Activated T-helper 1 cell treated with anti-CD3 and anti-CD28 coated beads, Interleukin-2, amount 50 U/mL, for 16 hours (primary cell): ENCODE measurements at places on chromosomes 16 and 17.

DNA sequence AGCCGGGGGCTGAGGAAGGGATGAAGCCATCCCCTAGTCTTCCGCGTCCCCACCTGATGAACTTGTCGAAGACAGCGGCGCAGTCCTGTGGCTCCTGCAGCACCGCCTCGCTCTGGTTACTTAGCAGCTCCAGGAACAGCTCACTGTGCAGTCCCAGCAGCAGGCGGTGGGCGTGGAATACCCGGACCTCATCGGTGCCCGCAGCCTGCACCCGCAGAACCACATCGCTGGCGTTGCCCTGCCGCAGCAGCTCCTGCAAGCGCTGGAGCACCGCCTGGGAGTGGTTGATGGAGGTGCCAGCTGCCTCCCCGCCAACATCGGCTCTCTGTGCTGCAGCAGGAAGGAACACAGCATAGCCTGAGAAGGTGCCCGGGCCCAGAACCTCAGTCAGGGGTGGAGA is 1.8 kb downstream of the BTBD17 start:
- DNase-seq = no peak

DNA sequence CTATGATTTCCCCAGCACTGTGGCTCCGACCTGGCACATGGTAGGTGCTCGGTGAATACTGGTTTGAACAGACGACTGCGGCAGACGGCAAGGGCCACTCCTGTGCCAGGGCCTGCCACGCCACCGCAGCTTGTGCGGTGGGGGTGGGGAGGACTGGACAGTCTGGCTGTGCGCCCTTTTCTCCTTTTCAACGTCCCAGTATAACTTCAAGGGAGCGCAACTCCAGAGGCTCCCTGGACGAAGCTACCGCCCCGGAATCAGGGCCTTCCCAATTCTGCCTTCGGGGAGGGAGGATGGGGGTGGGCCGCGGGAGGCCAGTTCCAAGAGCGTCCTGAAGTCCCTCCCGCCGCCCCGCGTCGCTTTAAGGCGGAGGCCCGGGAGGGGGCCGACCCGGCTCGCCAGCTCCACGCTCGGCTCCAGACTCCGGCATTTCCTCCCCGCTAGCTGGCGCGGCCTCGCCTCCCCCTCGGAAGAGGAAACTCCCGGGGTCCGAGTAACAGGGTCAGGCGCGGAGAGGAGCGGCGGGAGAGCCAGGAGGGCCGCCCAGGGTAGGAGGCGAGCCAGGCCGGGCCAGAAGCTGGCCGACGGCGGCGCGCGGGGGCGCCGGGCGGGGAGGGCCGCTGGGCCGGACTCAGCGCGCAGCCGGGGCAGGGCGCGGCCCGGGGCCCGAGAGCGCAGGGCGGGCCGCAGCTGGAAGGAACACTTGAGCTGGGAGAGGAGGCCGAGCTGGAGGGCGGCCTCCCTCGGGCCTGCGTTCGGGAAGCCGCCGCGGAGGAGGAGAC is at the start of gene ITPRIPL2:
Gene ITPRIPL2 (plus strand): TSS at position 388 of the 782 bp plus-strand sequence. CDS start 498 bp downstream, outside the sequence.
- no peak for DNase-seq

DNA sequence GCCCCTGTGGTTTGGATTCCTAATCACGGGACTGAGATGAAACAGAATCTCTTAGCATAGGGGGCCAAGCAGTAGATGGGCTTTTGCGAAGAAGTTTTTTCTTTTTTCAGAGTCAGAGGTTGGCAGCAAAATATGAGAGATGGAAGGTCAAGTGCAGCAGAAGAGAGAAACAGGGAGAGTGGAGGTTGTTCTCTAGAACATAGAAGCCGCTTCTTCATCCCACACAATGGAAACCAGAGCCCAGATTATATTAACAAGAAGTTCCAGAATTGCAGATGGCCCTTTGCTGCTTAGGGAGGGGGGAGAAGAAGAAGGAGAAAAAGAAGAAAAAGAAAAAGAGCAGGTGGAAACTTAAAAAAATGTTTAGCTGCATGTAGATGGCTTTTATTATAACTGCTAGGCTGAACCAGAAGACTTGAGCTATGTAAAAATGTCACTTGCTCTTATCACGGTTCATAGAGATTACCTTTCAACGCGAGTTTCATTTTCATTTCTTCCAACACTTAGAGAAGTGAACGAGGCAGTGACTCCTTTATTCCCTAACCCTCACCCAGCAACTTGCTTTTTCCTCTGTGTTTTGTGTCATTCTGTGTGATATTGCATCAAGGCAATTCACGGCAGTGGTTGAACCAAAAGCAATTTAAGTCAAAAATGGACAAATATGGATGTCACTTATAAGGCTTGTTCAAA is 737.5 kb downstream of the WWOX start:
- DNase-seq = no peak

GRCh38 chr17:57859601-57860413 is 10.0 kb upstream of the MRPS23 start:
- DNase-seq = no peak

GRCh38 chr17:74539281-74539820 is 6.6 kb downstream of the CD300C start:
- no peak for DNase-seq

GRCh38 chr16:25066426-25066746 is 45.2 kb upstream of the LCMT1 start:
- no peak for DNase-seq

GRCh38 chr16:69150146-69150865 is 17.9 kb downstream of the UTP4 start:
- no peak for DNase-seq

GRCh38 chr16:55499951-55500529 is 8.8 kb upstream of the LPCAT2 start:
- no peak for DNase-seq

DNA sequence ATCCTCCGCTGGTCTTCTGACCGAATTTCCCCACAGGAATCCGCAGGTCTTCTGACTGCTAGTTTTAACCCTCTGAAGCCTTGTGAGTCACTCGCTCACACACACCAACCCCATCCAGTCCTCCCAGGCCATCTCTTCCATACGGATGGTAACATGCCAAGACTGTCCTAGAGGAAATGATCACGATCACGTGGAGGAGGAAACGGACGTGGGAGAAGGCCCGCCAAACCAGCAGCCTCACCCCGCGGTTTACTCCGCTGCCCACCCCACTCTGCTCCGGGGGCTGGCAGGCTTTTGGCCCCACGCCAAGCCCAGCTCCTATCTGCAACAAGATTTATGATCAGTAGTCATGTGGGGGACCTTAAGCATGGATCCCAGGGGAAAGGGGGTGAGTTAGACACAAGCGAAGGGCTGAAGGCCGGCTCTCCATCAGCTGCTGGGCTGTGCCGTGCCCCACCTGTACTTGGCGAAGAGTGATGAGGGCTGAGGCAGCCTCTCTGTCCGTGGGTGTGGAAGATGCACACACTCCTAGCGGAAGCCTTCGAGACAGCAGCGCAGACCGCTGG is 1.5 kb upstream of the FAAP100 start:
- no peak for DNase-seq

DNA sequence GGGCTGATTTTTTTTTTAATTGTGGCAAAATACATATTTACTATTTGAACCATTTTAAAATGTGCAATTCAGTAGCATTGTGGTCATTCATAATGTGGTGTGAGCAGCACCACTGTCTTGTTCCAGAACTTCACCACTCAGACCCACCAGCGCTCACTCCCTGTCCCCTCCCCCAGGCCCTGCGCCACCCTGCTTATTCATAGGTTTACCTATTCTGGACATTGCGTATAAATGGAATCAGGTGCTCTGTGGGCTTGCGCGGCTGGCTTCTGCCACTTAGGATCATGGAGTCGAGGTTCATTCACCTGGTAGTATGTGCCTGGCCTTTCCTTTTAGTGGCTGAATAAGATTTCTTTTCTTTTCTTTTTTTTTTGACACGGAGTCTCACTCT is 59.4 kb downstream of the NT5M start:
- DNase-seq = no peak

- DNase-seq = no peak
Measured at GRCh38 chr16:49734331-49734730, 121.6 kb downstream of the ZNF423 start.

- no peak for DNase-seq
Measured at GRCh38 chr16:49274591-49274990, 7.0 kb downstream of the CBLN1 start.

DNA sequence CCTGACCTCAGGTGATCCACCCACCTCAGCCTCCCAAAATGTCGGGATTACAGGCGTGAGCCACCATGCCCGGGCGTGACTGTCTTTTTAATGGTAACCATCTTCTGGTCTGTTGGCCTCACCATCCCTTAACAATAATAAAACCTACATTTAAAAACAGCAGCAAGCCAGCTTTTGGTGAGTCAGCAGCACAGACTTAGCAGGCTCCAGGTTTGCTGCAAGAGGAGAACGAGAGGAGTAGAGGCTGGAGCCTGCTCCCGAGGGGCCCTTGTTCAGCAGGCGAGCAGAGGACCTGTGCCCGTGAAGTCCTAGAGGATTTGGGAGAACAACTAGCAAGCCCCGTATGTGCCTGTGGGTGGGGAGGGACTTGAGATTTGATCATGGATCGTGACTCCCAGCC is 35.7 kb downstream of the MYH13 start:
- DNase-seq = no peak

DNA sequence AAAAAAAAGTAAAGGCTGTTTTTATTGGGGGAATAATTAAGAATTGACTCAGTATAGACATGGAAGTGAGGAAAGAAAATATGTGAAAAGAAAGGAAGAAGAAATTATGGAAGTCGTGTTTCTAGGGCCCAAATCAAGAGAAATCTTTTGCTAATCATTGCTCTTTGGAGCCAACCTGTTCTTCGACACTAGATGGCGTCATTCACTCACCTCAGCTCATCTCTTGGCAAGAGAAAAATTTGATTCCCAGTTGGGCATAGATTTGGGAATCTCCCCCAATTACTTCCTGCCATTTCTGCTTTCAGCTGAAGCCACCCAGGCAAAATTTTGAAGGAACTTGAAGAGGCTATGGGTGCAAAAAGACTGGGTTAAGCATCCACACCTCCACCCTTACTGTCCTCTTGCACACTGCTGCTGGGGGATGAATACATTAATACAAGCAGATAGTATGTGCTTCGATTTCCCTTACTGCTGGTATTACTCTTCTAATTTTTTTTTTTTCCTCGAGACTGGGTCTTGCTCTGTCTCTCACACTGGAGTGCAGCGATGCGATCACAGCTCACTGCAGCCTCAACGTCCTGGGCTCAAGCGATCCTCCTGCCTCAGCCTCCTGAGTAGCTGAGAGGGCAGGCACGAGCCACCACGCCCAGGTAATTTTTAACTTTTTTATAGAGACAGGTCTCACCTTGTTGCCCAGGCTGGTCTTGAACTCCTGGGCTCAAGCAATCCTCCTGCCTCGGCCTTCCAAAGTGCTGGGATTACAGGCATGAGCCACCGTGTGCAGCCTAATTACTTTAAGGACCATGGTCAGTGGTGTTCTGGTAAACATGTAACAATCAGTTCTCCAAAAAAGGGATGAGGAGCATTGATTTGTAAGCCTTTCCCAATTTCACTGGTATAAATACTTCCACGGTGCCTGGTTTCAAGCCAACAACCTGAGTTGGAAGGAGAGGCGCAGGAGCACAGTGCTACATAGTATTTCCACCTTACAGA is 13.5 kb downstream of the PSMD7 start:
- DNase-seq = no peak

GRCh38 chr16:12267491-12267890 is 291.0 kb downstream of the SNX29 start:
- no peak for DNase-seq

- DNase-seq = peak; percentile 63
Measured at GRCh38 chr17:44779211-44780025, 20.6 kb downstream of the ADAM11 start.

DNA sequence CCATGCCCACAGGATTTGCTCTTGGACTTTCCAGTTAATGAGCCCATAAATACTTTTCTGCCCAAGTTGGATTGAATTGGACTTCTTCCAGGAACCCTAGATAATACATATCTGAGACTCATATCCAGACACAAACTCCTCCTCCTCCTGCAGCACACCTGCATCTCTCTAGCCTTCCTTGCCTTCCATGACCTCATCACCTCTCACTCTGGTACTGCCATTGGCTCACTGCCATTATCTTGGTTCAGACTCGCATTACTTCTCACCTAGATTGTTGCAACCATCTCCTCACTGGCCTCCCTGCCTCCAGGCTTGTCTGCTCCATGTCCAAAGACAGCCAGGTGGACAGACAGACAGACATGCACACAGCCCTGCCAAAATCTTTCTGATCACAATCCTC is 4.8 kb upstream of the SYT17 start:
- DNase-seq = no peak

- DNase-seq = no peak
Measured at GRCh38 chr17:32104158-32104557, 38.1 kb upstream of the RHOT1 start.

GRCh38 chr16:87438611-87438985 is 46.5 kb downstream of the MAP1LC3B start:
- DNase-seq = no peak

- peak; percentile 33 for DNase-seq
Measured at GRCh38 chr16:11560701-11561453, 25.8 kb downstream of the LITAF start.

DNA sequence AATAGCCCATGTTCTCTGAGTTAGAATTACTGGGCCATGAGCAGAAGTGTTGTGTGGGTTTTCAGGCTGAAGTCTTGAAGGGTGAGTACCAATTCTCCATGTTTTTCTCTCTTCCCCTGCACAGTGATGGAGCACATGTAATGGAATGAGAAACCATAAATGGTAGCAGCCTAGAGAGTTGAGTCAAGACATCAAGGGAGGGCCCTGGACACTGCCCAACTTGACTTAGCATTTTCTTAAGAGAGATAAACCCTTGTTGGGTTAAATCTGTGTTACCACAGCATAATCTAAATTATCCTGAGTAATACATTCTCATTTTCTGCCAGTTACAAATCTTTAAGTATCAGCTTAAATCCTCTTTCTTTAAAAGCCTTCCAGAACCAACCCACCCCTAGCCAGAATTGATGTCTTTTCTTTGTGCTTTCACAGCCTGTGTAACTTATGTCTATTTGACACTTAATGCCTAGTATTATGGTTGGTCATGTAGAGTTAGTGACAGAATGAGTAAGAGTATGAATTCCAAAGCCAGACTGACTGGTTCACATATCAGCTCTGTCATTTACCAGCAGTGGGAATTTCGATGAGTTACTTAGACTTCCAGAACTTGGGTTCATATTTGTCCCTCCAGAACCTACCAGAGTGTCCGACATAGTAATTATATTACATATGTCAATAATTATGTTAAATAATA is 27.0 kb upstream of the RGS9 start:
- no peak for DNase-seq

GRCh38 chr17:5780476-5780875 is 196.2 kb upstream of the NLRP1 start:
- DNase-seq = no peak

DNA sequence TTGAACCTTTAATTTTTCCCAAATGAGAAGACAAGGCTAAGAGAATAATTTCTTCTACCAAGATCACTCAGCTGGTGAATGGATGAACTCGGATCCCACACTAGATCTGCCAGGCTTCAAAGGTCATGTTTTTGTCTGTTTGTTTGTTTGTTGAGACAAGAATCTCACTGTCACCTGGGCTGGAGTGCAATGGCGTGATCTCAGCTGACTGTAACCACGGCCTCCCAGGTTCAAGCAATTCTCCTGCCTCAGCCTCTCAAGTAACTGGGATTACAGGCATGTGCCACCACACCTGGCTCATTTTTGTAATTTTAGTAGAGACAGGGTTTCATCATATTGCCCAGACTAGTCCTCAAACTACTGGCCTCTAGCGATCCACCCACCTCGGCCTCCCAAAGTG is 6.6 kb downstream of the ZNF19 start:
- no peak for DNase-seq
